ENCODE measurements at places on chromosomes 12 and 14.

DNA sequence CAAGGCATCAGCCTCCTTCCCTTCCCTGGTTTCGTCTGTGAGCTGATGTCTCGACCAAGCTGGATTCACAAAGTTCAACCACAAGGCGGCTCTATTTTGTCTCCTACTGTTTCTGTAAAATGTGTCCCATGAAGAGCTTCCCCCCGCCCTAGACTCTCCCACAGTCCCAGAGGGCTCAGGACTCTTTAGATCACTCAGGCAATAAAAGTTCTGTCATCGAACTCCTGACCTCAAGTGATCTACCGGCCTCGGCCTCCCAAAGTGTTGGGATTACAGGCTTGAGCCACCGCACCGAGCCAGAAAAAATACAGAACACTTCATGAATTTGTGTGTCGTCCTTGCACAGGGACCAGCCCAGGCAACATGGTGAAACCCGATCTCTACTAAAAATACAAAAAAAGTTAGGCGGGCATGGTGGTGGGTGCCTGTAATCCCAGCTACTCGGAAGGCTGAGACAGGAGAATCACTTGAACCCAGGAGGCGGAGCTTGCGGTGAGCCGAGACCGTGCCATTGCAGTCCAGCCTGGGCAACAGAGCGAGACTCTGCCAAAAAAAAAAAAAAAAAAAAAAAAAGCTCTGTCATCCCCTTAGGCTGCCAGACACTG lies 149.4 kb downstream of the BCL11B start:
- no peak for DNase-seq

- no peak for DNase-seq
These were observed 209.9 kb downstream of the ITPR2 start for GRCh38 chr12:26623136-26623535.

DNA sequence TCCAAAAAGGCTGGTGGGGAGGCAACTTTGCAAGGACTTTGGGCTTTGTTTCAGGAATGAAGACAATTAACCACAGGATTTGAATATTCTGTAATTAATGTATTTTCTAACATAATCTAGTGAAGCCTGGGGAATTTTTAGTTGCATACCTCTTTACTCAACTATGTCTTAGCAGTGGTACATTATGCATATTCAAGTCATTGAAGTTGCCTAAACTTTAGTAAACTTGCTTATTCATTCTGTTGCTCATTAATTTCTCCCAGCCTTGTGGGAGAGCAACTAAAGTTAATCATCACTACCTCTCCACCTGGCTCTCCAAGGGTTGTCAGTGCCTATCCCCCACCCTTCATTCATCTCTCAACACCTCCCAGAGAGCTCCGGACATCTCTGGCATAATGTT lies 54.2 kb downstream of the IFNG-AS1 start:
- no peak for DNase-seq

DNA sequence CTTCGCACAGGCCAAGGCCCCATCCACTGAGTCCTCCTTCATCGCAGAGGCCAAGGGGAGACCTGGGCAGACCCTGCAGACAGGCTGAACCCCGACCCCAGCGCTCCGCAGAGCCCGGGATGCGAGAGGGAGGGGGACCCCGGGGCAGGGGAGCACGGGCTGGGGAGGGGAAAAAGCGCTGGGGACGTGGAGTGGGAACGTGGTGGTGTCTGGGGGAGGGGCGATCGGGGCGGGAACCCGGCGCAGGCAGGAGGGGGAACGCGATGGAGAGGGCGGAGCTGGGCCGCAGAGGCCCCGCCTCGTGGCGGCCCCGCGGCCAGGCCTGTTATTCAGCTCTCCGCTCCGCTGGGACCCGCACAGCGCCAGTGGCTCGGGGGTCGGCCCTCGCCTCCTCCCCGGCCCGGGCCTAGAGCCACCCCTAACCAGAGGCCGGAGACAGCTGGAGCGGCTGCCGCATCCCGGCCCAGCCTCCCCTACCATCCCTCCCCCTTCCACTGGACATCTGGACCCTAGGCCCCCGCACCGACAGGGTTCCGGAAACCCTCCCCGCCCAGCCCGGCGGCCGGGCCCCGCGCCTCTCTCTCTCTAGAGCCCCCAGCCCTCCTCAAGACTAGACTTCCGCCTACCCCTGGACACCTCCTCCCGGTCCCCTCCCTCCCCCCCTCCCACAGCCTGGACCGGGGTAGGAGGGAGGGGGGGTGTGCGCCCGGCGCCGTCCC lies at the start of gene ARHGEF25:
ARHGEF25 (plus strand) TSS at position 328 of the 719 bp plus-strand sequence. CDS start 460 bp downstream, outside the sequence.
- DNase-seq = peak; percentile 50

DNA sequence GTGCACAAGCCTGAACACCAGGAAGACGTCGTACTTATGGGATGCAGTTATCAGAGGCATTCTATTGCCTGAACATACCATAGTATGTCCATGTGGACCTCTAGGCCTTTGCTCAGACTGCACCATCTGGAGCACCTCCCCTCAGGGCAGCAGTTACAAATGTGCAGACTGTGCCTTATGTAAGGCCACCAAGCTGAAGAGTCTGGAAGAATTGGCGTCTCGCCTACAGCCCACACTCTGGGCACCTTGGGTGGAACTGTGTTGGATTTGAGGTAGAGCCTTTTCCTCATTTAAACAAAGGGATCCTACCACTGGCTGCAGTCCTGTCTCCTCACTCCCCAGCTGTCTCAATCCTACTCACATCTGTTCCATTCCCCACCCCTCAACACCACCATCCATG lies 204.3 kb upstream of the FRMD6 start:
- peak; percentile 60 for DNase-seq

- no peak for DNase-seq
These were observed 56.5 kb downstream of the HCAR2 start for GRCh38 chr12:122646517-122647217.

DNA sequence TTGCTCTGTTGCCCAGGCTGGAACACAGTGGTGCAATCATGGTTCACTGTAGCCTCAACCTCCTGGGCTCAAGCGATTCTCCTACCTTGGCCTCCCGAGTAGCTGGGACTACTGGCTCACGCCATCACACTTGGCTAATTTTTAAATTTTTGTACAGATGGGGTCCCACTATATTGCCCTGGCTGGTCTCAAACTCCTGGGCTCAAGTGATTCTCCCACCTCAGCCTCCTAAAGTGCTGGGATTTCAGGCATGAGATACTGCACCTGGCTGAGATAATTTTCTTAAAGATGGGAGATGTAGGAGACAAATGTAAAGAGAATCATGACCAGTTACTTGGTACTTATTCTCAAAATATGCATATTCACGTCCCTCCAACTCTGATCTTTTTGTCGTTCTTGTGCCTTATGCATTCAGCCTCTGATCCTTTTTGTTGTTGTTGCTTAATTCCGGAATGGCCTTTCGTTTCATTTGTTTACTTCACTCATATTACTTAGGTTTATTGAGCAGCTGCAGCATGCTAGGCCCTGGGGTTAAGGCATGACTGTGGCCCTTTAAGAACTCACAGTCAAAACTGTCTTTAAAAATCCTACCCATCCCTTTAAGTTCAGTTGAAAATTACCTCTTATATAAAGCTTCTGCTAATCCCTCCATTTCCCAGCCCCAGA lies 8.9 kb downstream of the RBMS2 start:
- DNase-seq = no peak

GRCh38 chr12:90794212-90794611 lies 160.8 kb downstream of the CCER1 start:
- DNase-seq = no peak

GRCh38 chr12:110100315-110100970 lies 23.7 kb upstream of the IFT81 start:
- DNase-seq = peak; percentile 69

Measured in dorsolateral prefrontal cortex (tissue), 122 donors.